ENCODE measurements at places on chromosomes 7 and 10.

GRCh38 chr10:9081961-9082360 lies 1027.5 kb downstream of the GATA3 start:
- no peak for DNase-seq

- no peak for DNase-seq
Observed at GRCh38 chr10:11638055-11638698, 26.7 kb upstream of the USP6NL start.

GRCh38 chr7:126953461-126953860 lies 299.3 kb downstream of the GRM8 start:
- no peak for DNase-seq

- DNase-seq, result no peak
Observed at GRCh38 chr7:118429141-118429540, 204.6 kb downstream of the ANKRD7 start.

DNA sequence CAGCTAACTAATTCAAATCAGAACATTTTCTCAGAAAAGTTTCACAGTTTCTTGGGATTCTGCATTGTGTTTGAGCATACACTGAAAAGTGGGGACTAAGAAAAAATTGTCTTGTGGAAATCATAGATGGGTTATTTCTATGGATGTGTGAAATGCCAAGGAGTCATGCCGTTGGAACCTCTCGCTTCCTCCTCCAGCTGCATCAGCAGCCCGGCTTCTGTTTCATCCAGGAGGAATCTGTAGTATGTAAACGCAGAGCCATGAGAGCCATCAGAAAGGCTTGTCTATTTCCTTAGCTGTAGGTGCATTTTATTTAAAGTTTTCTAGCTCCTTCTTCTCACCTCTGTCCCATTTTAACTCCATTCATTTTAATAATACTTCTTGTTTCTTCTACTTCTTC lies 1144.1 kb downstream of the GATA3 start:
- no peak for DNase-seq

DNA sequence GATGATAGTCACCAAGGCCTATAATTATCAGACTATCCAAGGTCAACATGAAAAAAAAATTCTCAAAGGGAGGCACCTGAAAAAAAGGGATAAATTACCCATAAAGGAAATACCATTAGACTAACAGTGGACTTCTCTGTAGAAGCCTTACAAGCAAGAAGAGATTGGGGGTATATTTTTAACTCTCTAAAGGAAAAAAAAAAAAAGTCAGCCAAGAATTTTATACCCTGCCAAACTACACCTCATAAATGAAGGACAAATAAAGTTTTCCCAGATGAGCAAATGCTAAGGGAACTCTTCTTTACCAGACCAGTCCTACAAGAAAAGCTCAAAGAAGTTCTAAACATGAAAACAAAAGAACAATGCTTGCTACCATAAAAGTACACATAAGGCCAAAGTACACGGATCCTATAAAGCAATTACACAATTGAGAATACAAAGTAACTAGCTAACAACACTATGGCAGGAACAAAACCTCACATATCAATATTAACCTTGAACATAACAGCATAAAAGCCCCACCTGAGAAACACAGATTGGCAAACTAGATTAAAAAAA lies 263.1 kb downstream of the RNLS start:
- DNase-seq, result no peak

DNA sequence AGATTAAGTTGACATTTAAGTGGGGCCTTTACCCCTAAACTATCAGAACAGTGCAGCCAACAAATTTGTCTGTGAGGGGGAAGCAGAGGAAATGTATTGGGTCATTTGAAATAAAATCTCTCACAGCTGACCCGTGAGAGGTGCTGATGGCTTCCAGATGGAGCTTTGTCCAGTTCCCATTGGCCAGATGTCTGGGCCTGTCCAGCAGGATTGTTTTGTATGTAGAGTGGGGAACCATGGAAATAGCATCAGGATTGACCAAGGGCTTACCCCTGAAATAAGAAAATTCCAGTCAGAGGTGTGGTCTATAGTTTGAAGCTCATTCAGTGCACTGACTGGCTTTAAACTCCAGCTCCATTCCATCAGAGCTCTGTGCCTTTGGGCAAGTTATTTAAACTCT lies 50.6 kb downstream of the INHBA start:
- DNase-seq, result no peak

DNA sequence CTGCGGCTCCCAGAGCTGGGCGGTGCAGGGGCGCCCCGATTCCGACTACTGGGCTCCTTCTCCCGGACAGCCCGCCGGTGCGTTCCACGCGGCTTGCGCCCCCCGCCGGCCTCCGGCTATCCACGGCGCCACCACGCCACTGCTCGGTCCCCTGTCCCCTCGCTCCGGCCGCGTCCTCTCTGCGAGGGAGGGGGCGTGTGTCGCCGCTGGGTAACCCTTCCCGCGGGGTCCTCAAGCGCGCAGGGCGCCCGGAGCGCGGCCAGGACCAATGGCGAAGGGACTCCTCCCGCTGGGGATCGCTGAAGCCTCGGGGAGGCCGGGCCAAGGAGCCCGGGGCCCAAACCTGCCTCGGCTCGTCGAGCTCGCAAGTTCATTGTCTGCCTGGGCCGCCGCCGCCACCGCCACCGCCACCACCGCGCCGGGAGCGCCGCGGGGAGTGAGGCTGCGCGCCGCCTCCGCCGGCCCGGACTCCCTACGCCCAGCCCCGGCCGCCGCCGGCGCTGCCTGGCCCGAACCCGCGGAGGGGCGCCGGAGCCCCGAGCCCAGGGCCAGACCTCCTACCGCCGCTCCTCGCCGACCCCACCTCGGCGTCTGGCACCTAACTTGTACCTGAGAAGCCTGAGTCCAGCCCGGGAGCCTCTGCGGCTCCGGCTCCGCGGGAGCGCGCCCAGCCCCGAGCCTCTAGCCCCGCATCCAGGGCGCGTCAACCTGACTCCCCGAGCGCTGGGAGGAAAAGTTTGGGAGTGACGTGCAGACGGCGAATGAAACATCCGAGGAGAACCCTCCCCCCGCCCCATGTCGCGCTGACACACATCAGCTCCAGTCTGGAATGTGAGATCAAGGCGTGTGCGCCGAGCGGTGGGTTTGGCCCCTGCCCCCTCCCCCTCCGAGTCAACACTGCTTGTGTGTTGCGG lies at the start of gene CHST15:
Gene CHST15 (minus strand): TSS at position 739 of the 914 bp plus-strand sequence. CDS start 47,386 bp downstream, outside the sequence.
- peak; percentile 78 for DNase-seq
